ENCODE measurements at places on chromosomes 7 and 10. TPM values are rescaled to one million over a fixed set of nuclear protein-coding genes. Genes with fewer than 3 reads are reported as not detected.

DNA sequence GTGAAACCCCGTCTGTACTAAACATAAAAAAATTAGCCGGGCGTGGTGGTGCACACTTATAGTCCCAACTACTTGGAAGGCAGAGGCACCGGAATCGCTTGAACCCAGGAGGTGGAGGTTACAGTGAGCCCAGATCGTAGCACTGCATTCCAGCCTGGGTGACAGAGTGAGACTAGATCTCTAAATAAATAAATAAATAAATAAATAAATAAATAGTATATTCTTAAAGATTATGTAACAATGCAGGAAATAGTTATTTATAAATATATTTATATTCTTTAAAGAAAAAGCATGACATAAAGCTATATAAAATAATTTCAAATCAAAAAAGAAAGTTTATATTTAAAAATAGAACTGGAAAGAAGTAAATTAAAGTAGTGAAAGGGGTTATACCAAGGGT lies 76.4 kb downstream of the MBL2 start:
- no peak for DNase-seq

- DNase-seq: no peak
These were observed 1.9 kb upstream of the CCL24 start for GRCh38 chr7:75815418-75816064.

DNA sequence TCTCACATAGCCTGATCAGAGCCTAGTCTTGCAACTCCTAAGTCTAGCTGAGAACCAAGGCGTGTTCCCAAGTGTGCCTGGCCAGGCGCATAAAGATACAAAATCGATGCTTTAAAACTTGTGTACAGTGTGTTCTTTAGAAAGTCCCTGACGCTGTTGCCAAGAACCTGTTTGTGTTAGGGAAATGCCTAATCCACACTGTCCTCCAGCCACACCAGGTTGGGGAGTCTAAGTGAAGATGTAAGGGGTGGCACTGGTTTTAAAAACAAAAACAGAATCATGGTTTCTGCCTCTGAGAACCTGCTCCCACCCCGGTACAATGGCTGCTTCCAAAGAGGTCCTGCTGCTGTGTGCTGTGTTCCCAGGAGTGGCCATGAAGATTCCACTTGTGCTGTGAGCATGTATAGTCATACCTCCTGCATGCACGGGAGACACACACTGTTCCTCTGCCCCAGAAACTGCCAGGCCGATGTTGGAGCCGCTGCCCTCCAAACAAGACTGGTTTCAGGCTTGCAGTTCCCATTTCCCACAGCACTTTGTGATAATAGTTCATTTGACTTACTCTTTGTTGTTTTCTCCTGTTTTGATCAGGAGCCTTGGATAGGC lies 88.5 kb downstream of the CCNY start:
- peak; percentile 47 for DNase-seq

DNA sequence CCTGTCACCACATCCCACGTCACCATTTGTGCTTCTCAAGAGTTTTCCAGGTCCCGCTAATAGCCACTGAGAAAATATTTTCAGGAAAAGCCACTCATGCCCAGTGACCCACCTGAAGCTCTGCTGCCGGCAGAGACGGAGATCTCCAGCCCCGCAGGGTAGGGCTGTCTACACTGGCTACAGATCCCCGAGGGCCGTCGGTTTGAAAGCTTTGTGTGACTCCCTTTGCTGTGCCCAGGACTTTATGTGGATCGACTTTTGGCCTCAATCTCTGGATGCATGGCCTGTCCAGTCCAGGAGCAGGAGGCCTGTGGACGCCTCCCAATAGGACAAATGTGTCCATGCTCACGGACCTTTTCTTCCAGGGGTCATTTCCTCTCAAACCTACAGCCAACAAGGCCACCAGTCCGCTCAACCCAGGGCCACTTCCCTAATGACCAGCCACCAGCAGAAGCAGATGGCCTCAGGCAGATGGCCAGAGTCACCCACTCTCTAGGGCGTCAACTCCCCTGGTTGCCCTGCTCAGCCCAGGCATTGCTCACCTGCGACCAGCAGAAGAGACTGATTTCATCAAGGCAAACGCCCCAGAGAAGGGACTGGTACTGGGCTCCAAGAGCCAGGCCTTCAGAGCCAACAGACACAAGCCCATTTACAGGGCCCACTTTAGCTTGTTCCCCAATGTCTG lies 76.4 kb downstream of the OAT start:
- no peak for DNase-seq

GRCh38 chr7:80918399-80918798 lies 452 bp downstream of the SEMA3C start:
- peak; percentile 27 for DNase-seq

DNA sequence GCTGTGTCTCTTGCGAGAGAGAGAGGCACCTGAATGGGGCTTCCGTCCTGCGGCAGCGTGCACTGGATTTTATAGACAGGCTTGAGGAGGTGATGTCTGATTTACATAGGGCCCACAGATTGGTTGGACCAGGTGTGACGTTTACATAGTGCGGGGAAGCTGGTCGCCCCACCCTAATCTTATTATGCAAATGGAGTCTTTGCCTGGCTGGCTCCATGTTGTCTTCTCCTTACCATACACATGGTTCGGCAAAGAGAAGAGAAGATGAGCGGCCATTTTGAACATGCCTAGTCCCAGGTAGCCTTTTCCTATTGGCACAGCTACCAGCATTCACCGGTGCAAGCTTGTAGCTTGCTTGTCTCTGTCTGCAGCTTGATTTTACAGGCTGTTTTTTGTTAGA lies 238.5 kb upstream of the GALNT17 start:
- DNase-seq: no peak

- peak; percentile 97 for DNase-seq
These were observed 173.2 kb downstream of the ZNF438 start for GRCh38 chr10:30858499-30858898.

DNA sequence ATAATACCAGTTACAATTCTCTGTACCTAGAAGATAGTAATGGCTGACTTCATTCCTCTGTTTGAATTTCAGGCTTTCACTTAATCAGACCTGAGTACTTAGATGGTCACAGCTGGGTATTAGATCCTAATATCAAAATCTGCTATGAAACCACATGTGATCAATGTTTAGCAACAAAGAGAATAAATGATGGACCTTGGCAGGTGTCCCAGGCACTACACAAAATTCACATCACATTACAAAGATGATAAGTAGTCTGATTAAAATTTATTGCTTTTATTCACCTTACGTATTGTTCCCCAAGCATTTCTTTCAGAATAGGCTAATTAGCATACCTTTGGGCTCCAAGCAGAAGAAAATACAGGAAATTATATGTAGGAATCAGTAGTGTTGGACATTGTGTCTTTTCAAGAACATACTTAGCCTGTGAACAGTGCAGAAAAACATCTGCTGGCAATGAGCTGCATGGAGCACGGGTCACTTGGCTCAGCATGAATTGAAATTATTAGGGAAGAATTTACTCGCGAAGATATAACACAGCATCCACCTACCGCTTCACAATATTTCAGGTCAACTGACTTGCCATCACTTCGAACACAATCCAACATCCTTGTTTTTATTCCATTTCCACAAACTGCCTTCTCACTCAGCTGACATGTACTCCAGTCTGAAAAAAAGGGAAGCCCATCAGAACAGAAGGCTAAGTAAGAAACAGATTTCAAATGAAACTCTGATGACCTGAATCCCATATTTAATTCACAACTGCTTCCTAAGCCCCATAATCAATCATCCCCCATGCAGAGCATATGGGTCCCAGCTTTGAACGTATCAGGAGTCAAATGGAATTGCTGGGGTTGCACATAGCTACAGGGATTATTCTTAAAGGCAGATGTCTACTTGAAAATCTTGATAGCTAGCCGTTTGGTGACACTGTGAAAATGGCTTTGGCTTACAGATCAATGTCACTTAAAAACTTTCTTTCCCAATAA lies 421.0 kb downstream of the THSD7A start:
- DNase-seq: no peak

DNA sequence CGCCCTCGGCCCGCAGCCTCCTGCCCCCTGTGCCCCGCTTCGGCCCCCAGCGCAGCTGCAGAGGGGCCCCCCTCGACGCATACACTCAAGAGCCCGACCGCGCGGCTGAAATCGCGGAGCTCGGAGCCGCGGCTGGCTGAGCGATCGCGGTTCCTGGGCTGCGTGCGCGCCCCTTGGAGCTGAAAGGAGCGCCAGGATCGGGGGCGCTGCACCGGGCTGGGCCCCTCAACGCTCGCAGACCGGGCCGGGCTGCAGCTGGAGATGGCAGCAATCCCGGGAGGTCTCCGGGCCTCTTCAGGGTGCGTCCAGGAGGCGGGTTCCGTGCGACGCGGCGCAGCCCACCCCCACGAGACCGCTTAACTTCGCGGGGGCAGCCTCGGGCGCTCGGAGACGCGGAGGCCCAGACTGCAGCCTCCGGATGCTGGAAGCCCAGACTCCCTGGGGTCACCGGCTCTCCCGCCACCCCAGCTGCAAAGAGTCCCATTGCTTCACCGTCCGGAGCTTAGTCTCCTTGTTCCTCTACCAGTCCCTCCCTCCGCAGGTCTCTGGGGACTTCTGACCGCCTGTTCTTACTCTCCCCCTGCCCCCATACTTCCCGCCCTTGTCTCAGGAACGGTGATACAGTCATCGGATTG lies 73.0 kb upstream of the LRRC4 start:
- DNase-seq: peak; percentile 26

DNA sequence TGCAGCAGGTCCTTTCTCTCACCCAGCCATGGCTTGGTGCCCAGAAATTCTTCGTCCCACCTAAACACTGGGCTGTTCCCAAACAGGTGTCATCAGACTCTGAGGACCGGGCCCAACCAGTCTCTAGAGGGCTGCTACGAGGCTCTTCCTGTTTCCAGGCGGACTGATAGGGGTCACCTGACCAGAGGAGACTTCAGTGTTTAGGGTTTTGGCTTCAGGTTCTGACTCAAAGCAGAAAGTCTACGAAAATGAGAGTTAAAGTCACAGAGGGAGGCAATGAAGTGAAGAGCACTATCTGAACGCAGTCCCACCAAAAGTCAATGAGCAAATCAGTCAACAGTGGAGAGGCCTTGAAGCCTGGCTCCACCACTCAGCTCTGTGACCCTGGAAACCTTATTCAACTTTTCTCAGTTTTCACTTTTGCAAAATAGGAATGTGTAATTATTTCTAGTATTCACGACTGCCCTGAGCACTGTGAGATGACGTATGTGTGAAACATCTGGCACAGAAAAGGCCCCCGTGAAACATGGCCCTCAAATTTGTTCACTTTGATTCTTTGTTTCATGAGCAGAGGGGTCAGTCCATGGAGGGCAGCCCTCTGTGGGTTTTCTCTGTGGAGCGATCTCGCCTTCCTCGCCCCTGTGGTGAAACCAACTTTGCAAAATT lies 189.9 kb upstream of the PDE1C start:
- DNase-seq: no peak

The PLAC9 gene
- total RNA-seq: 0.68 TPM

The PIP gene
- not detected for total RNA-seq

Measured in dermis blood vessel endothelial cell (primary cell).